ENCODE measurements at places on chromosomes 1 and 21. TPM values are rescaled to one million over a fixed set of nuclear protein-coding genes. Genes with fewer than 3 reads are reported as not detected.
A peak's percentile ranks its signal among the peaks of the same experiment; 100 is the strongest.

TLCD4 gene
- polyA plus RNA-seq, result not detected

DNA sequence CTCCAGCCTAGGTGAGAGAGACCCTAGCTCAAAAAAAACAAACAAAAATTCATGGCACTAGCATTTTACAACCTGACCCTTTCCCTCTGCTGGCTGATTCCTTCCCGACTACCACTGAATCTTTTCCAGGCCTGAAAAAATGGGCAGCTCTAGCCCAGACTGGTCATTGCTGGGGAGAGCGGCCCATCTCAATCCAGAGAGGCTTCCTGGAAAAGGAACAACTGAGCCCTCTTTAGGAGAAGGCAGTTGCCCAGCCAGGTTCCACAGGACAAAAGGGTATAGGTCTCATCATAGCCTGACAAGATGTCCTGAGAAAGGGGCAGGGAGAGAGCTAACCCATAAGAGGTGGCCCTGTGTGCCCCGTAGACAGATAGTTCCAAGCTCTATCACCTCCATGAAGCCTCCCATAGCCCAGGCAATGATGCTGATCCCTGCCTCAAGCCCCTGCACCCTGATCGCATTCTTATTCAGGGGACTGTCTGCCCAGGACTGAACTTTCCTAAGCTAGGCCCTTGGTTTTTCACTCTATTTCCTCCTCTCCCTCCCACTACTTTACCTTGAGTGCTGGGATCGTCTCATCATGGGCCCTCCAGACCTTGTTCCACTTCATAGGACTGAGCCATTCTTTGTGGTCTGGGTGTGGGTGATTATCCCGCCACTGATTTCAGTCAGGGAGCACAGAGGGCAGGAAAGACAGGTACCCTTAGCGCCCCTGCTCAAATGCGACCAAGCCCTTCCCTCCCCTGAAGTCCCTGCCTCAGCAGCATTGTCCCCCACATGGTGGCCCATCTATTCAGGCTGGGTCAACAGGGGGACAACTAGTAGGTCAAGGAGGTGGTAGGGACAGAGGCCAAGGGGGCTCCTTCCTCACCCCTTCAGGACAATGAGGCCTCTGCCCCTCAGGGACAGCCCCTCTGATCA, 18.2 kb downstream of the RHBG start:
- H3K27ac ChIP-seq, result no peak overlapping the region
- no peak overlapping the region for H3K4me3 ChIP-seq
- H3K27me3 ChIP-seq, result peaks cover 24% of the 10 kb centered on the region
- peaks cover 17% of the 10 kb centered on the region for H3K4me1 ChIP-seq

GRCh38 chr1:68142036-68142435, 90.3 kb downstream of the WLS start:
- no peak overlapping the region for H3K4me3 ChIP-seq
- H3K27ac ChIP-seq, result no peak overlapping the region
- H3K27me3 ChIP-seq, result no peaks in the 10 kb centered on the region
- peaks cover 86% of the 10 kb centered on the region for H3K36me3 ChIP-seq
- no peaks in the 10 kb centered on the region for H3K4me1 ChIP-seq

DNA sequence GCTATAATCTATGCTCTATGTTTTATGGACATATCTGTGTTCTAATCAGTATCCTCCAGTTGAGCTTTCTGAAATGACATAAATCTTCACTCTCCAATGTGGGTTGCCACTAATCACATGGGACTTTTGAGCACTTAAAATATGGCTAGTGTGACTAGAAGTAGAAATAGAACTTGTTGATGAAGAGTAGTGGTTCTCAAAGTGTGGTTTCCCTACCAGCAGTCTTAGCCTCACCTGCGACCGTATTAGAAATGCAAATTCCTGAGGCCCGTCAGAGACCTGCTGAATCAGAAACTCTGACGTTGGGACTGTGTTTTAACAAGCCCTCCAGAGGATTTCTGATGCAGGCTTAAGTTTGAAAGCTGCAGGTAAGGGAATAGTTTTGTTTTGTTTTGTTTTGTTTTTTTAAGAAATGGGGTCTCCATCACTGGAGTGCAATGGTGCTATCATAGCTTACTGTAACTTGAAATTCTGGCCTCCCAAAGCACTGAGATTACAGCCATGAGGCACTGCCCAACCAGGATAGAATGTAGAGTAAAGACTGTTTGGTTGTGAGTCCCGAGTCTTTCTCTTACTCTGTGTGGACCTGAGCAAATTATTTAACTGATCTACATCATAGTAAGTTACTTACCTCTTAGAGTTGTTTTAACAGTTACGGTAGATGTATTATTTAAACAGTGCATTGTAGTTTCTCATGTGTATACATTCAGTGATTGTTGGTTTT, 21.7 kb downstream of the GLRX2 start:
- no peak overlapping the region for H3K4me3 ChIP-seq
- H3K27ac ChIP-seq, result no peak overlapping the region
- H3K36me3 ChIP-seq, result peaks cover 71% of the 10 kb centered on the region
- no peaks in the 10 kb centered on the region for H3K27me3 ChIP-seq

- H3K36me3 ChIP-seq, result no peaks in the 10 kb centered on the region
- no peak overlapping the region for H3K4me3 ChIP-seq
- peak overlapping the region; percentile 87 for H3K27ac ChIP-seq
- no peaks in the 10 kb centered on the region for H3K27me3 ChIP-seq
- DNase-seq, result no peak
- peaks cover 95% of the 10 kb centered on the region for H3K4me1 ChIP-seq
Measured at GRCh38 chr1:11728126-11728806, 7.7 kb upstream of the AGTRAP start.

DNA sequence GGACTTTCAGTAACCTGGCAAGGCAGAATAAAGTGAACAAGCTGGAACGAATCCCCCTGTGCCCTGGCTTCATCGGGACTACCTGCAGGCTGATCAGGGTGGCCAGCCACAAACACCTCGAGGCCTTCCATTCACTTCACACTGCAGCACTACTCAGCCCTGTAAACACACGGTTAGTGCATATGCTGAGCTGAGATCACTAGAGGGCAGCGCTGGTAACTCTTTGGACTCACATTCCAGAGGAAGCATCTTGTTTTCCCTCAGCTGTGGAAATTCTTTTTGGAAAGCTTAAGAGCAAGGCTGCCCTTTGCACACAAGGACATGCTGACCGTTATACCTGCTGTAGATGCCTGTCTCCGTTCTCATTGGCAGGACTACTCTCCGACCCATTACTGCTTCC, 32.1 kb downstream of the PCSK9 start:
- no peaks in the 10 kb centered on the region for H3K27me3 ChIP-seq
- H3K4me1 ChIP-seq, result no peaks in the 10 kb centered on the region
- no peak overlapping the region for H3K4me3 ChIP-seq
- peaks cover 99% of the 10 kb centered on the region for H3K36me3 ChIP-seq
- no peak overlapping the region for H3K27ac ChIP-seq

GRCh38 chr1:8133190-8133589, 107.1 kb upstream of the ERRFI1 start:
- H3K4me3 ChIP-seq, result no peak overlapping the region
- H3K4me1 ChIP-seq, result peaks cover under 1% of the 10 kb centered on the region
- H3K27ac ChIP-seq, result no peak overlapping the region
- no peaks in the 10 kb centered on the region for H3K36me3 ChIP-seq

Measured in CD14-positive monocyte (primary cell).